ENCODE measurements at places on chromosomes 7 and 10.
A peak's percentile ranks its signal among the peaks of the same experiment; 100 is the strongest.

DNA sequence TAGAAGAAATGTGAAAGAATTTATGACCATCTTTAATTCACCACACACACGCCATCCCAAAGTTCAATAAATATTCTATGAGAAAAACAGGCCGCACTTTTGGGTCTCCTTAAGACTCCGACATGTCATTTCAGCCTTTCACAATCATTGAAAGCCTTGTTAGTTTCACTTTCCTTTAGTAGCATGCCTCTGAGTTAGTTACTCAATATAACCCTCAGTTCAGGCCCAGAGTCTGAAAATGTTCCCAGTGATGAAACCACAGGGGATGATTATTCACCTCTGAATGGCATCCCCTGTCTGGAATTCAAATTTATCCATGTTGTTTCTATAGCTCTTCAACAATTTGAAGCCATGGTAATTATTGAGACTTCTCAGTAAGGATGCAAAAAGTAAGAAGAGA, 278.1 kb upstream of the NRP1 start:
- DNase-seq, result no peak

GRCh38 chr10:24866604-24867583, 85.5 kb downstream of the PRTFDC1 start:
- DNase-seq, result peak; percentile 67

DNA sequence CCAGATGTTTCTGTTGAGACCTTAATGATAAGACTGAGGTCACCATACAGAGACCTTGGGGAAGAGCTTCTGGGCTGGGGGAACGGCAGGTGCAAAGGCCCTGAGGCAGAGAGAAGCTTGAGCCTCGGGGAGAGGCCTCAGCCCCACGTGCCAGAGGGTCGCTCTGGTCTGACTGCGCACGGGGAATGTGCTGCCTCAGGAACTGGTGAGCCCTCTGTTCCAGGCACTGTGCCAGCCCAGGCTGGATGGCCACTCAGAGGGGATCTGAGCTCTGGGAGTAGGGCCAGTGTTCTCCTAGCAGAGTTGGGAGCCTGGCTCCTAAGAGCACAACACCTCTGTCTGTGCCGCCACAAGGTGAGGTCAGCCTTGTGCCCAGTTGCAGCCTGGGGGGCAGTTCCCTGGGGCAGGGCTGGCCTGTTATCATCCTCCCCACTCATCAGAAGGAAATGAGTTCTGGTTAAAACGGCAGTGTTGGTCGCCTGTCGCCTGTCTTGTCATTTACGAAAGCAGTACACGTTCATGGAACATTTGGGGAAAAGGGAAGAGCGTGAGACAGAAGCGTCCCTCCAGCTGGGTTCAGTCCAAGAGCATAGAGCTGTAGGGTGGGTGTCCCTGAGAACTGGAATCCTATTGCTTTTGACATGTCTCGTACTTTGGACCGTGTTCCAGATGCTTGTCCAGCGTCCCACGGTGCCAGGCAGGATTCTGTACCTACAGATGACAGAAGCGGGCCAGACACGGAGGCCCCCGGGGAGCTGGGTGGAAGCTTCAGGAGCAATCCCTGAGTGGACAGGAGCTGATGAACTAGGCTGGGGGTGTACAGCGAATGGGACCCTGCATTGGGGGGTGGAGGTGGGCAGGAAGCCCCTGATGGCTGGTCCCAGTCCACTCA, 4.3 kb downstream of the TTYH3 start:
- DNase-seq, result peak; percentile 60

DNA sequence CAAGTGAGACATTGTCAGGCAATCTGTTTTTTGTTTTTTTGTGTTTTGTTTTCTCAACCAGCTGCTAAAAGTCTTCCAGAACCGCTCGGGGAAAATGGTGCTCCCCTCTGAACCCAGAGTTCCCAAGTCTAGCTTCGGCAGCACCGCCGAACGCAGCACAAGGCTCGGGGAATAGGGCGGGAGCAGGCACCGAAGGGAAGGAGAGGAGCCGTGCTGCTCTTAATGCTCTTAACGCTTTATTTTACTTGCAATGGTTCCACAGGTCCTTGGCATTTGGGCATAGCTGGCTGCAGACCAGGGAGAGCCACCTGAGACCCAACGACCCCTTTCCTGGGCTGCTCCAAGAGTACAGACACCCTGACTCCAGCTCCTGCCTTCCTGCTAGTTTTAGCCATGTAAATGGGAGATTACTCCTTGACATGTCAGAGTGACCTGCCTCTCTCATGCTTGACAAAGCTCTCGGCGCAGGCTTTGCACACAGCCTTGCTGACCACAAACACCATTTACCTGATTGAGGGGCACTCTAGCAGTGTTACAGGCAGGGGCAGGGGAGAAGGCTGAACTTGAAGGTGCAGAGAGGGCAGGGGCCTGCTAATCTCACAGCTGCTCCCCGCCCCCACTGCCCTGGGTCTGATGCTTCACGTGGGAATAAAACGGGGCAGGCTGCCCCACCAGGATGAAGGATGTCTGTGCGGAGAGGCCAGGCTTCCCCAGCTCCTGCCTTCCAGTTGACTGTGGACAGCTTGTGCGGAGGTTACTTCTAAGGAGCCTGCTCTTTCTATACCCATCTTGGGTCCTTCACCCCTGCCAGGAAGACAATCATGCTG, 58.6 kb upstream of the EFCAB10 start:
- DNase-seq, result no peak

DNA sequence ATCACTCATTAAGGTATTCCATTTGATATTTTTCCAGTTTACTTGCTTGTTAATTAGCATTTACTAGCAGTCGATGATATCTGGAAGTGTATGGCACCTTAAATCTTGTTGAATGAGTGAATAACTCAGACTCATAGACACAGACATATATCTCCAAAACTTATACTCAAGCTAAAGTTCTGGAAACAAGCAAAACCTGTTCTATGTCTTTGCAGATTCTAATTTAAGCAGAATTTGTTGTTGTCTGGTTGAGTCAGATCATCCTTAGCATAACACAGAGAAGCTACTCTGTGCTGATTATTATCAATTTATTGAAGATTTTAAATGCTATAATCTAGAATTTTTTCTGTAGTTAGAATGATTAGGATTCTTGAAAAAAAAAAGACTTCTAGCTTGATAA, 296.2 kb downstream of the MDFIC start:
- no peak for DNase-seq

- DNase-seq, result no peak
These were observed 541.5 kb upstream of the C7orf33 start for GRCh38 chr7:148049068-148049467.

DNA sequence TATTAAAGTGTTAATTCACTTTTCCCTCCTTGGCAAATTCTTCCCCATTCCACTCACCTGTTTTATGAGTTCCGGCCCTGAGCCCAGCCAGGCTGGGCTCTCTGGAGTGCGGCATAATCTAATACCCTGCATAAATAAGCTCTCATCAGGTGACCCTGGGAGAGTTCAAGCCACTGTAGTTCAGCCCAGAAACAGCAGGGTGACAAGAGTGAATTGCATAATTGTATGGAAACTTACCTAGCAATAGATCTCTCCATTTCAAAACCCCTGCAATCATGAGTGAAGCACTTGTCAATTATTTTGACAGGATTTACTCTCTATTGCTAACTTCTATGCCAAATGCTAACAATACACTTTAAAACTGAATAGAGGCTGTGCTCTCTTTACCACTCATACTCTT, 94.7 kb downstream of the OSBPL3 start:
- DNase-seq, result no peak

DNA sequence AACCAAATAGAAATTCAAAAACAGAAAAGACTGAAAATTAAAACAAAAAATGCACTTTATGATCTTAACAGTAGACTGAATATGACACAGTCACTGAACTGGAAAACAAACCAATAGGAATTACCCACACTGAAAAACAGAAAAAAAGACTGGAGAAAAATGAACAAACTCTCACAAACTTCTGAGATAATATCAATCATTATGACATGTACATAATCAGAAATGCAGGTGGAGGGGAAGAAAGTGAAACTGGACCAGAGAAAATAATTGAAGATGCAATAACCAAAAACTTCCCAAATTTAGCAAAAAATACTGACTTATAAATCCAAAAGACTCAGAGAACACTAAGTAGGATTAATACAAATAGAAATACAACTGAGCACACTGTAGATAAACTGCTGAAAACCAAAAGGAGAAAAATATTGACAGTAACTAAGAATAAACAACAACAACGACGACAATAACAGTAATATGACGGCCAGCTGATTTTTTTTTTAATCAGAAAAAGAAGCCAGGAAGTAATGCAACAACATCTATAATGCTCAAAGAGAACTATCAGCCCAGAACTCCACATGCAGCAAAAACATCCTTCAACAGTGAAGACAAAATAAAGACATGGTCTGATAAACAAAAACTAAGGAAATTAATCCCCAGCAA, 108.1 kb downstream of the ZFAND4 start:
- DNase-seq, result no peak

GRCh38 chr10:102800611-102801335, 36.4 kb downstream of the CYP17A1 start:
- no peak for DNase-seq

GRCh38 chr7:34354899-34355298, 303.1 kb upstream of the NPSR1 start:
- DNase-seq, result no peak

- DNase-seq, result no peak
These were observed 25.7 kb upstream of the SEC61A2 start for GRCh38 chr10:12103802-12104201.

DNA sequence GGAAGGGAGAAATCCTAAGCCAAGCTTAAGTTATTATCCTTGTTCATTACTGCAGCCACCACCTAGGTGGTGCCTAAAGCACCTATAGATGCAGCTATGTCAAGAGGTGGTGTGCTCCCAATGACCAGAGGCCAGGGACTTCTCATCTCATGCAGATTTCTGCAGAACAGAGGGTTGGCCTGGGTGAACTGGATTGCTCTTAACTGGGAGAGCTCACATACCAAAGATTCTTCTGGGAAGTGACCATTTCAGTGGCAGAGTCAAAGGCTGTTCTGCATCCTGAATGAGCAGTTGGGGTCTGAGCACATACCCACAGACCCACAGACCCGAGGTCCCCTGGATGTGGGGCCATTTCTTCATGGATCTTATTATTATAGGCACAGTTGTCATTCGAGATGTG, 2.1 kb upstream of the CRHR2 start:
- no peak for DNase-seq

- no peak for DNase-seq
These were observed 922.2 kb downstream of the SORCS1 start for GRCh38 chr10:106242301-106242700.

- DNase-seq, result no peak
These were observed 156.3 kb upstream of the C7orf33 start for GRCh38 chr7:148434181-148434757.

- no peak for DNase-seq
These were observed 9.7 kb downstream of the CFAP46 start for GRCh38 chr10:132932461-132933307.

DNA sequence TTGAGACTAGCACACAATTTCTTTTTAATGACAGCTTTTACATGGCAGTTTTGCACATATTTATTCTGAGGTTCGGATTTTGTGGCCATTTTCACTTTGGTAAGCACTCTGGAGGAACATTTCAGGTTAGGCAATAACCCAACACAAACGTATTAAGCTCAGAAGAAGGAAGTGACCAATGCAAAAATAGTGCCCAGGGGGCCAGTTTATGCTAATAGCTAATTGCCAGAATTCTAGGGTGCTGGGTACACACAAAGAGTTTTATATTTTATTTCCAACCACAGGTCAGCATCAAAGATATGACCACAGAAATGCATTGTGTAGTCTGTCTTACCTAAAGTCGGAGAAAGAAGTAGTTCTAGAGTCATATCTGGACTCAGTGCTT, 8.4 kb upstream of the AGR2 start:
- no peak for DNase-seq

DNA sequence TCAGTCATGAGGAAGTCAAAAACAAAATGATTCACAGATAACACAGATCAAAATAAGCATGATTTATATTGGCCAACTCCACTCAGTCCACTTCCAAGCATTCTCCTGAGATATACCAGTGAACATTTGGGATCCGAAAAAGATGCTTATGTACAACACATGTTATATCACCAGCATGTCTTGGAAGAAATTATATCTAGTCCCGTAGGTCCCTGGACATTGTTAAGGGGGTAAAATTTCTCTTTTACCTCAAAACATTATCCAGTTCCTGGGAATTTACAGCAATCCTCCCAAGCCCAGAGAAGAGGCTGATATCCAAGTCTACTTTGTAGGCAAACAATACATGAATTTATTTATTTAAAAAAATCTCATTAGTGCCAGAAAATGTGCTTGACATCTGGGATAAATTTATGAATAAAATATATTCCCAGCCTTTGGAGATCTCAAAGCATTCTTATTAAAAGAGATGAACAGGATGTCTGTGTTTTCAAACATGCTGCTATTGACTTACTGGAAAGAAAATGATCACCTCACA, 582.2 kb upstream of the ZWINT start:
- no peak for DNase-seq

DNA sequence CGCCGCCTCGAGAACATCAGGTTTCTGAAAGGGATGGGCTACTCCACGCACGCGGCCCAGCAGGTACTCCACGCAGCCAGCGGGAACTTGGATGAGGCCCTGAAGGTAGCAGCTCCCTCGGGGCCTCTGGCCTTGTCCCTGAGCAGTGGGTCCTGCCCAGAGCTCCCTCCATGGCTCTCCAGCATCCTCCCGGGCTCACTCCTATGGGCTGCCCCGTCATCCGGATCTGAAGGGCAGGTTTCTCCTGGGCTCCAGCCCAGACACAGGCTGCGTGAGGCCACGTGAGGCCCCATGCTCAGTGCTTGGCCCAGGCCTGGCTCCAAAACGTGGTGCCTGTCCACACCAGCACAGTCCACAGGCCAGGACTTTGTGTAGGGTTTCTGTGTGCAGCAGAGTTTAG, 32.5 kb downstream of the NUB1 start:
- DNase-seq, result no peak

- DNase-seq, result no peak
These were observed 90.5 kb downstream of the CLEC2L start for GRCh38 chr7:139613971-139614411.

DNA sequence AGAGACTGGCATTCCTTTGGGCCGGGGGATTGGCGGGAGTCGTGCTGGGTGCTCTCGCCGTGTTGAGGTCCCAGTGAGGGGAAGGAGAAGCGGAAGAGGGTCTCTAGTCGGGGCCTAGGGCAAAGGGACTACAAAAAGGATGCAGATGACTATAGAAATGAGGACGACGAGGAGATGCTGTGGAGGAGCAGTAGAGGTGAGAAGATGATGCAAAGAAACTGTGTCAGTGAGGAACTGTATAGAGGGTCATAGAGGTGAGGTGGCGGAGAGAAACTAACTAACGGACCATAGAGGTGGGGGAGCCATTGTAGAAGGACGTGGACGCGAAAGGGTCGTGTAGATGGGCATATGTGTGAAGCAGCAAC, 324 bp downstream of the TWNK start:
- no peak for DNase-seq

Measured in anterior cingulate cortex (tissue), 58 donors.